Caco-2 (cell line): ENCODE measurements at places on chromosomes 12 and 14. TPM values are rescaled to one million over a fixed set of nuclear protein-coding genes. Genes with fewer than 3 reads are reported as not detected.

Gene SLC17A8
- total RNA-seq: not detected in 2 replicates

DNA sequence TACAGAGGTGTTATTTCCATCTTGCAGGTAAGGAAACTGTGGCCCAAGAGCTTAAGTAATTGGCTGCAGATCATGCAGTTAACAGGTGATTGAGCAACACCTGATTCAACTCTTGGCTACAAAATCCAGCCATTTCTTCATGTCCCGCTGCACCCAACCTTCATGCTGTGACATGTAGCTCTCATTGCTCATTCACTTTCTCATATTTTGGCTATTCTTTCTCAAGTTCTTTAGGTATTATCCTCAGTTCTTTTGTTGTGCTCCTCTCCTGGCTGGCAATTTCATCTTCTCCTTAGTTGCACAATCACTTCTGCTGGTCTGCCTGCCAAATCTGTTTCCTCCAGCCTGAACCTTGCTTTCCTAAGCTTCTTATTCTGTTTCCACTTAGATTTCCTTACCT lies 300.8 kb downstream of the SSPN start:
- no peaks in the 10 kb centered on the region for H3K36me3 ChIP-seq
- H3K27ac ChIP-seq: no peak overlapping the region
- peaks cover 14% of the 10 kb centered on the region for H3K4me1 ChIP-seq
- no peak overlapping the region for H3K4me3 ChIP-seq
- no peak for DNase-seq

Gene RPS6KA5
- 5.7 and 6.0 TPM in 2 replicates for total RNA-seq

- H3K36me3 ChIP-seq: no peaks in the 10 kb centered on the region
- no peak overlapping the region for H3K4me3 ChIP-seq
- H3K27ac ChIP-seq: no peak overlapping the region
- H3K27me3 ChIP-seq: no peaks in the 10 kb centered on the region
These were observed 20.7 kb downstream of the LGR5 start for GRCh38 chr12:71460318-71460717.

GRCh38 chr14:69900603-69901002 lies 21.4 kb downstream of the SMOC1 start:
- H3K27me3 ChIP-seq: no peaks in the 10 kb centered on the region
- DNase-seq: no peak
- H3K27ac ChIP-seq: no peak overlapping the region

Gene AKAP3
- 1.6 and 3.2 TPM in 2 replicates for total RNA-seq

GRCh38 chr12:6965026-6965661 lies 5.3 kb downstream of the PHB2 start:
- H3K27me3 ChIP-seq: no peaks in the 10 kb centered on the region
- H3K27ac ChIP-seq: peak overlapping the region; percentile 93
- peaks cover 39% of the 10 kb centered on the region for H3K4me1 ChIP-seq
- peak overlapping the region; percentile 64 for H3K4me3 ChIP-seq

Gene METTL3
- 40.1 and 43.8 TPM in 2 replicates for total RNA-seq

- peak overlapping the region; percentile 36 for H3K27ac ChIP-seq
- H3K36me3 ChIP-seq: no peaks in the 10 kb centered on the region
- H3K4me1 ChIP-seq: peaks cover 20% of the 10 kb centered on the region
- no peaks in the 10 kb centered on the region for H3K27me3 ChIP-seq
- no peak for DNase-seq
- no peak overlapping the region for H3K4me3 ChIP-seq
These were observed 44.5 kb downstream of the NUAK1 start for GRCh38 chr12:106094304-106094703.

- H3K4me1 ChIP-seq: no peaks in the 10 kb centered on the region
- no peak for DNase-seq
- no peak overlapping the region for H3K4me3 ChIP-seq
These were observed 64.6 kb upstream of the LTA4H start for GRCh38 chr12:96099986-96100385.

Gene CPM
- total RNA-seq: 7.8 and 8.2 TPM in 2 replicates

- no peaks in the 10 kb centered on the region for H3K4me1 ChIP-seq
- H3K27ac ChIP-seq: no peak overlapping the region
- H3K36me3 ChIP-seq: no peaks in the 10 kb centered on the region
These were observed 1.3 kb downstream of the MDGA2 start for GRCh38 chr14:47674148-47674542.

Gene FOXN4
- total RNA-seq: 0.49 and 0.95 TPM in 2 replicates

Gene OR4K15
- total RNA-seq: not detected in 2 replicates

DNA sequence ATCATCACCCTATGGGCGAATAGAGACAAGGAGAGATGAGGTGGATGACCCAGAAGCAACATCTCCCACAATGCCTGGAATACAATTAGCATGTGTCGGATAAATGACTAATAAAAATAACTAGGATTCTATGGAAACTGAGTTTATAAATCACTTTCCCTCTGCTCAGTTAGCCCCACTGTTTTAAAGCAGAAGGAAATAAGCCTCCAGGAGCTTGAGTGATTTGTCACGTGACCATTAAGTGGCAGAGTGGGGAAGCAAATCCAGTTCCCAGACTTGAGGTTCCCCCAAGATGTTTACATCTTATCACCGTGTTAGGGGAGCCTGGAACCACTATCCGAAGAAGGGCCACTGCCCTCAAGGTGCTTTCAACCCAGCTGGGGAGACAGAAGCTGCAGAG lies 136.5 kb upstream of the CCND2 start:
- H3K27me3 ChIP-seq: no peaks in the 10 kb centered on the region
- no peaks in the 10 kb centered on the region for H3K36me3 ChIP-seq
- H3K27ac ChIP-seq: no peak overlapping the region
